ENCODE measurements at places on chromosomes 13 and 19.

DNA sequence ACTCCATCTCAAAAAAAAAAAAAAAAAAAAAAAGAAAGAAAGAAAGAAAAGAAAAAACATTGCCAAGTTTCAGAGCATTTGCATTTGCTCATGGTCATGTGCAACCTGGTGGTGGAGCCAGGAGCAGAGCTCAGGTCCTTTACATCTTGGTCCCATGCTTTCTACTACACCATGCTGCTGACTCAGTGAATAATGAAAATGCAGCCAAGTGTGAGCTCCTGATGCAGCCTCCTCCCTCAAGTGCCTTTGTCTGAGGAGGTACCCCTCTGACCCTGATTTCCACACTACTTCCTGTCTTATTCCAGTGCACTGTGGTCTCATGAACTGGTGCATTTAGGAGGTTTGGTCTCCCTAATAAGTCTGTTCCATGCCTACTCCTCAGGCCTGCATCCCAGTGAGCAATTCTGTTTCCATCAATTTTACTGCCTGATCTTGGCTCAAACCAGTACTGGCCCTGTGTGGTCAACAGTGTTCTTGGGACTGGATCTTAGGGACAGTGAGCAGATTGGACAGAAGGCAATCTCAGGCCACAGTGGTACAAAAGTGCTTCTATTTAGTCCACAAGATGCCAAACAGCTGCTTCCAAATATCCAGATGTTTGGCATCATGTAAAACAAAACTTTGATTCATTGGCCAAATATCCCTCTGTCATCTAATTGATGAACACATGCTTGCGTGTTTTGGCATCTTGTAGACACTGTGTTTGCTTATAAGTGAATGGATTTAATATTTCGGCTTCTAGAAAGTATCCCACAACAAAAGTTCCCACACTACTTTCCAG is 28.8 kb upstream of the LRCH1 start:
- no peak for DNase-seq

GRCh38 chr13:113151745-113152690 is 6.4 kb upstream of the PROZ start:
- no peak for DNase-seq

GRCh38 chr19:42251572-42252358 is 3.2 kb downstream of the ERF start:
- DNase-seq: no peak

DNA sequence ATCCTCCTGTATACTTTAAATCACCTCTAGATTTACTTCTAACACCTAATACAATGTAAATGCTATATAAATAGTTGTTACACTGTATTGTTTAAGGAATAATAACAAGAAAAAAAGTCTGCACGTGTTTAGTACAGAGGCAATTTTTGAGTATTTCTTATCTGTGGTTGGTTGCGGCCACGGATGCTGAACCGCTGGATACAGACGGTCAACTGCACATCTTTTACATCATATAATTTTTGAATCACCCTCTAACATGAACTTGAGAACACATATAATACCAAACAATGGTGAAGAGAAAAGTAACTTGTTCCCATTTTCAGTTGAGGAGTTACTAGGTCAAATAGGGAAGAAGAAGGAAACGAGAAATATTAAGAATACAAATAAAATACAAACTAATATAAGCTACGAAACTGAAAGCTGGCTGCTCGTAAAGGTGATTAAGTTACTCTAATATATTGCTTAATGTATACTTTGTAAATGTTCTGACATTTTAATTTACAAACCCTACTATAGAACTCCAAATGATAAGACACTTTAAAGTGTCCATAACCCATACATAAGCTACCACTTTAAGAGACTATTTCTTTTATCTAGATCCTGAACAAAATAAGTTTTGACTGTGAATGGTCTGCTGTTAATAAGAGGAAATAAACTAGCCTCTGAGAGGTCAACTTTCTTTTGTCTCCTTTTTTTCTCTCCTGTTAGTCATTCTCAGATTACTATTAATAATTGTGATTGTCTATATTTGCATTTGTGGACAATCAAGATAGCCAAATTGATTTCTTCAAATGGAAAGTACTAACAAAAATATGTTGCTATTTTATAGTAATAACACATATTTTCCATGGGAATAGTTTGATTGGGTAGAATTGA is 457.4 kb downstream of the DIAPH3 start:
- DNase-seq: no peak

DNA sequence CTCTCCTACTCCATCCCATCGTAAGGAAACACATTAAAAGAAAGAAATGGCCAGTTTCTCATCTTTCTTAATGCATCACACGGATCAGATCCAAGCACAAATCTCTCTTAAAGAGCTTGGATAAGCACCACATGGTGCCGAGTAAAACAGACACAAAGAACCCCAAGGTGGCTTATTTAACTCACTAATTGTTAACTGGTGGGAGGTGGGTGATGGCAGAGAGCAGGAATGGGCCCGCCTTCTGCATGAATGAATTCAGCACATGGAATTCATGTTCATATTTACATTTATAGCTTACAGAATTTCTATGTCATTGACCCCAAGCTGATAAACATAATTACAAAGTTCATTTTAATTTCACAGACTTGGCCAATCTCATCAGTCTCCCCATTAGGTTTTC is 89.9 kb downstream of the MZT1 start:
- no peak for DNase-seq

- DNase-seq: no peak
These were observed 769.6 kb downstream of the UQCRFS1 start for GRCh38 chr19:28443361-28443760.

DNA sequence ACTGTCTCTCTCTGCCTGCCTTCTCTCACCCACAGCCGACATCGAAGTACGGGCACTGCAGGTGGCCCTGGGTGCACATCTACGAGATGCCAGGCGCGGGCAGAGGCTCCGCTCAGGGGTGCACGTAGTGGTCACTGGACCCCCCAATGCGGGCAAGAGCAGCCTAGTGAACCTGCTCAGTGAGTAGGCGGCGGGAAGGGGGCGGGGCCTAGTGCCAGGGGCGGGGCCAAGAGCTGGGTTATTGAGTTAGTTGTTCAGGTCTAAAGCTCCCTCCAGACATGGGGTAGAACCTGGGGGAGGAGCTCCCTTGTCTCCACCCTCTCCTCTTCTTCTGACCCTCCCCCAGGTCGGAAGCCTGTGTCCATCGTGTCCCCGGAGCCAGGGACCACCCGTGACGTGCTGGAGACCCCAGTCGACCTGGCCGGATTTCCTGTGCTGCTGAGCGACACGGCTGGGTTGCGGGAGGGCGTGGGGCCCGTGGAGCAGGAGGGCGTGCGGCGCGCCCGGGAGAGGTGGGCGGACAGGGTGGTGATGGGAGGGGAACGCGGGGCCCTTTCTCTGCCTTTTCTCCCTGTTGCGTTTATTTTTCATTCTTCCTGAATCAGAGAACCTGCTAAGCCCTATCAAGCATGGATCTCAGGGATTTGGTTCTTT is 1.9 kb downstream of the GTPBP3 start:
- DNase-seq: no peak
